ENCODE measurements at places on chromosomes 13 and 19.

- no peak for DNase-seq
These were observed 174.5 kb downstream of the URI1 start for GRCh38 chr19:30116530-30116929.

DNA sequence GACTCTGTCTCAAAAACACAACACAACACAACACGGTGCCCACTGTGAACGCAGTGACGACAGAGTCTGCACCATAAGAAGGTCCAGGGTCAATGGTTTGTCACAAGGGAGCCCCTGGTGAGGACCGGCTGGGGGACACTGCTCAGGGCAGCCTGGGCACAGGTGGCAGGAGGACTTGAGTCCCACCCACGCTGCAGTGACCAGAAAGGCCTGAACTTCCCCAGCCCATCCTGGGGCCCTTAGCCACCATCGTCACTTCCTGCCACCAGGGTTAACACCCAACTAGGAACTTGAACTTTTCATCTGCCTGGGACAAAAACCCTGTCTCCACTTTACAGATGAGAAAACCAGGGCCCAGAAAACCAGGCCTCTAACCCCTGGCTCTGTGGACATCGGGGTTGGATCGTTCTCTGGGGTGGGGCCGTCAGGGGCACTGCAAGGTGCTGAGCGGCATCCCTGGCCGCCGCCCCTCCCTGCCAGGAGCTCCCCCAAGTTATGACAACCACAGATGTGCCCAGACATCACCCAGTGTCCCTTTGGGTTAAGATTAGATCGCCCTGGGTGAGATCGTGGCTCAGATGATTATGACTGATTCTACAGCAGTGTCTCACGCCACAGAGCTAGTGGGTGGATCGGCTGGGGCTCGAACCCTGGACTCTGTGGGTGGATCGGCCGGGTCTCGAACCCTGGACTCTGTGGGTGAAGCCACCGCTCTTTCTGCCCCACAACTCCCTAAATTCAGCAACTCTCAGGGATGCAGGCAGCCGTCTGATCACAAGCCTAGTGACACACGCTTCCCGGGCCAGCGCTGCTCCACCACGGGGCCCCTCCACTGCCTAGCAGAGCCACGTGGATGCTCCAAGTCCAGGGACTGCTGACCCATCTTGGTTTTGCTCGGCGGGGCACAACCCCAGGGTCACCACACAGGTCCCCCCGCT is 14.0 kb downstream of the MOB3A start:
- DNase-seq: no peak

- DNase-seq: no peak
These were observed 60.9 kb downstream of the ATP8A2 start for GRCh38 chr13:25432691-25433090.

GRCh38 chr19:5356428-5356827 is 15.8 kb upstream of the PTPRS start:
- no peak for DNase-seq

DNA sequence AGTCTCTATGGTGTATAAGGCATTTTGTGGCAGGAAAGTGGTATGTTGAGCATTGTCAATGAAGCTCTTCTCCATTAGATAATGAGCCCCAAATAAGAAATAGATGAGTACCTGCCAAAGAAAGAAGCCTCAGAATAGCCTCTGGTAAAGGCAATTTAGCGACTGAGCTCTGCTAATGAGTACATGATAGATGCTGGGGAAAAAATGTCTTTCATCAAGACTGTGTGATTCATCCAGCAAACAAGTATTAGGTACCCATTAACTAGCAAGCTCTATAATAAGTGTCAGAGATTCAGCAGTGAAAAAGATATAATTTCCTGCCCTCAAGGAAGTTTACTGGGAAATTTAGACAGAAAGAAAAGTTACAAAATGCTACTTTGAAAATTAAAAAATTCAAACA is 294.6 kb downstream of the ITGBL1 start:
- no peak for DNase-seq

DNA sequence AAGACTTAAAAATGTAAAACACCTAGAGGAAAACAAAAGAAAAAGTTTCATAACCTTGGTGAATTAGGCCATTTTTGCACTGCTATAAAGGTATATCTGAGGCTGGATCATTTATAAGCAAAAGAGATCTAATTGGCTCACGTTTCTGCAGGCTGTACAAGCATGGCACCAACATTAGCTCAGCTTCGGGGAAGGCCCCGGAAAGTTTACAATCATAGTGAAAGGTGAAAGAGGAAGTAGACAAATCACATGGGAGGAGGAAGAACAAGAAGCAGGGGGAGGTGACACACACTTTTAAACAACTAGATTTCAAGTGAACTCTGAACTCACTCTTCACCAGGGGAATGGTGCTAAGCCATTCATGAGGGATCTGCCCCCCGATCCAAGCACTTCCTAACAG is 1358.5 kb upstream of the PCDH9 start:
- DNase-seq: no peak

DNA sequence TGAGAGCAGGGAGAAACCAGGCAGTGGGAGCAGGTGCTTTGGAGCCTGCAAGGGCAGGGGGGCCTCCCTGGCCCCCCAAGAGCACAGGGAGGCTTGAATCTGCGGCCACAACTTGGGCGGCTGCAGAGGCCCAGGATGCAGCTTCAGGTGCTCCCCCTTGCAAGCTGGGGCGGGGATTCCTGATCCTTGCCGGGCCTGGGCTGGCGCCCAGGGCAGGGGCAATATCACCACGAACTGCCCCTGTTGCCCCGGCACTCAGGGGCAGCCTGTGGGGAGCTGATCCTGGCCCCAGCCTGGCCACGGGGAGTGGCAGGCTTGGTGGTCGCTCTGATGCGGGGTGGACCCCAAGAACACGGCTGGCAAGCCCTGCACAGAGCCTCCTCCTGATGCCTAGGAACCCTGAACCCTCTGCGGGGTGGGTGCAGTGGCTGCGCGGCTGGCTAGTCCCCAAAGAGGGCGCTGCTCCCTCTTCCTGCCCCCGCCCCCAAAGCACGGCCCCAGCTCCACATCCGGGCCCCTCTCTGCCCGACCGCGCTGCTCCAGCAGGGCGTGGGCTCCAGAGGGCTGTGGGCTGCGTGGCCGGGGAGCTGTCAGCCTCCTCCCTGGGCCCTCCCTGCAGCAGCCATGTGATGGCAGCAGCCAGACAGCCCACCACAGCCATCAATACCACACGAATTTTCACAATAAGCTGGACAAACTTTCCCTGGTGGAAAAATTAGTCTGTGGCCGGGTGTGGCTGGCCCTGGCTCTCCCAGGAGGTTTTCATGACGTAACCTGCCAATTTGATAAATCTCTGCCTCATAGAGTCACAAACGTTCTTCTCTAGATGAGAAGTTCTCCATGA is 21.0 kb downstream of the TNFSF9 start:
- no peak for DNase-seq

- no peak for DNase-seq
These were observed 9.1 kb upstream of the CDC16 start for GRCh38 chr13:114225610-114226009.

GRCh38 chr13:95480131-95480545 is 72.4 kb upstream of the CLDN10 start:
- no peak for DNase-seq

DNA sequence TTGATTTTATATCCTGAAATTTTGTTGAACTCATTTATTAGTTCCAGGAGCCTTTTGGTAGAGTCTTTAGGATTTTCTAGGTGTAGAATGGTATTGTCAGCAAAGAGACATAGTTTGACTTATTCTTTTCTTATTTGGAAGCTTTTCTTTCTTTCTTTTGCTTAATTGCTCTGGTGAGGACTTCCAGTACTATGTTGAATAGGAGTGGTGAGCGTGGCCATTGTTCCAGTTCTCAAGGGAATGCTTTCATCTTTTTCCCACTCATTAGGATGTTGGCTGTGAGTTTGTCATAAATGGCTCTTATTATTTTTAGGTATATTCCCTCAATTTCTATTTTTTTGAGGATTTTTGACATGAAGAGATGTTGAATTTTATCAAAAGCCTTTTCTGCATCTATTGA is 182.2 kb upstream of the SPRY2 start:
- DNase-seq: no peak

- peak; percentile 6 for DNase-seq
These were observed 497.2 kb downstream of the DIAPH3 start for GRCh38 chr13:59666504-59666903.

GRCh38 chr19:33813391-33814101 is 16.9 kb downstream of the KCTD15 start:
- no peak for DNase-seq

DNA sequence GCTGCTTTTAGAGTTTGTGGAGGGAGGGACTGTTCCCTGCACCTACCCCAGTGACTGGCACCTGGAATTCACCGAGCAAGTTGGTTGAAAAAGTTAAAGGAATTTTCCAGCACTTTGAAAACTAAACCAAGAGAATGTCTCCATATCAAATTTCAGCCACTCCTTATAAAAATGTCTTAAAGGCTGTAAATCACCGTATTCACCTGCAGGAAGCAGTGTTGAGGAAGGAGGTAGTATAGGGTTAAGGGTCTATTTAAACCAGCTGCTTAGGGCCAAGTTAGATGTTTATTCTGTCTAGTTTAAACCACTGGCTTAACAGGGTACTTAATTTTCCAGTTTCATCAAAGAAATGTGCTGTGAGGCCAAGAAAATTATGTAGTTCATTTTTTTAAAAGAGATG is 3.8 kb upstream of the RAB20 start:
- no peak for DNase-seq

DNA sequence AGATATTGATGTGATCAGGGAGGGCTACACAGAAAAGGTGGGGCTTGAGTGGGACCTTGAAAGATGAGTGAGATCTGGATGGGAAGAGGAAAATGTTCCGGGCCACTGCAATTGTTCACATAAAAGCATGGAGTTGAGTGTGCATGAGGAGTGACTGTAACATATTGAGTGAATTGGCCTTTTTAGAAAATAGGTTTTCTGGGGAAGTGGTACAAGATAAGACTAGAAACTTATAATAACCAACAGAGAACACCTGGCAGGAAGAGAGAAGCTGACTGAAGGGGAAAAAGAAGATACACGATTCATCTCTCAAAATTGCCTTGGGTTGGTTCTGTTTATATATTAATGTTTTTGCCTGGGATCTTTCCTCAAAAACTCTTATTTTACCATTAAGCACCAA is 32.2 kb downstream of the SLC10A2 start:
- DNase-seq: no peak

DNA sequence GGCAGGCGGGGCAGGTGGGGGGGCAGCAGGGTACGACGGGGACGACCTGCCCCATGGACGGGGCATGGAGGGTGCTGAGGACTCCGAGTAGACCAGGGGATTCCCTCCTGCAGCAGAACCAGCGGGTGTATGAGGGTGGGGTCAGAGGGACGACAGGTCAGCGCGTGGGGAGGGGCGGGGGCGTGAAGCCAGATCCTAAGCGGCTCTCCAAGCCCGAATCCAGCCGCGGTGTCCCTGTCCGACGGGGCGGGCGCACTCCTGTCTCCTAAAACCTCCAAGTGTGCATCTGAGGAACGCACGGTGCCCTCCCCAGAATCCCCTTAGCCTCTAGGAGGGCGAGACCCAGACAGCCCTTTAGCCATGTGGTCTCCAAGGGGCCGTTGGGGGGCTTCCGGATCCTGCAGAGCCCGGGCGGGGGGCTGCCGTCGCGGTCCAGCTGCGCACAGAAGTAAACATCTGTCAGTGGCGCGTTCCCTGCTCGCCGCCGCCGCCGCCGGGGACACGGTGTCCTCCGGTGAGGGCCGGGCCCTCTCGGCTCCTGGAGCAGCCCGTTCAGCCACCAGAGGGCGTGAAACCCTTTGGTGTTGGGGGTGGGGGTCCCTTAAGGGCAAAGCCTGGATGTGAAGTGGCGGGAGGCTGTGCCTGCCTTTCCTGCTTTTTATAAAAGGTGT is 730 bp downstream of the NRTN start:
- no peak for DNase-seq

DNA sequence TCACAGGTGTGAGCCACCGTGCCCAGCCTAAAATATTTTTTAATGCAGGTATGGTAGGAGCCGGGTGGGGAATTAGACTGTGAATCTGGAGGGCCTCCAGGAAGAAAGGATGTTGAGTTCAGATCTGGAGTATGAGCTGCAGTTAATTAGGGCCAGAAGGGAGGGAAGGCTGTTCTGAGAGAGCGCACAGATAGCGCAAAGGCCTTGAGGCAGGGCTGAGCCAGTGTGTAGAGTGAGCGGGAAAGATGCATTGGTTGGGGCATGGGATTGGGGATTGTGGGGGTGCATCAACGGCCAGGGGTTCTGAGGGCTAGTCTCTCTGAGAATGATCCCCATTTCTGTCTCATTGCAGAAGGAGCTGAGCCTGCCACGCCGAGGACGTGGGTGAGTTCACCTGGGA is 9.7 kb downstream of the MAST3 start:
- no peak for DNase-seq

DNA sequence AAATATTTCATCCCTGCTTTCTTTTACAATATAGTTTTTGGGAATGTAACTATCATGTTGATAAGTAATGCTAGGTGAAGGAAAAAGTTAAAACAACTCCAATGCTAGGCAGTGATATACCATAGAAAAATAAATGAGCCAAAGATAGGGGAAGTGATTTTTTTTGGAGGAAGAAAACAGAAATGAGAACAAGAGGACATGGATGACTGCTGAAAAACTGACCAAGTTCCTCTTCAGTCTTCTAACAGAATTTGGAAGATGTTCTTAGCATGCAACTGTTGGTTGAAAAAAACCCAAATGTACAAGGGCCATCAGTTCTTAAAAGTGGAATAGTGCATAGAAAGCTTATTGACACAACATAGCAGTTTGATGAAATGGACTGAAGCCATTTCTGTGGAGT is 262.5 kb upstream of the STARD13 start:
- DNase-seq: no peak

DNA sequence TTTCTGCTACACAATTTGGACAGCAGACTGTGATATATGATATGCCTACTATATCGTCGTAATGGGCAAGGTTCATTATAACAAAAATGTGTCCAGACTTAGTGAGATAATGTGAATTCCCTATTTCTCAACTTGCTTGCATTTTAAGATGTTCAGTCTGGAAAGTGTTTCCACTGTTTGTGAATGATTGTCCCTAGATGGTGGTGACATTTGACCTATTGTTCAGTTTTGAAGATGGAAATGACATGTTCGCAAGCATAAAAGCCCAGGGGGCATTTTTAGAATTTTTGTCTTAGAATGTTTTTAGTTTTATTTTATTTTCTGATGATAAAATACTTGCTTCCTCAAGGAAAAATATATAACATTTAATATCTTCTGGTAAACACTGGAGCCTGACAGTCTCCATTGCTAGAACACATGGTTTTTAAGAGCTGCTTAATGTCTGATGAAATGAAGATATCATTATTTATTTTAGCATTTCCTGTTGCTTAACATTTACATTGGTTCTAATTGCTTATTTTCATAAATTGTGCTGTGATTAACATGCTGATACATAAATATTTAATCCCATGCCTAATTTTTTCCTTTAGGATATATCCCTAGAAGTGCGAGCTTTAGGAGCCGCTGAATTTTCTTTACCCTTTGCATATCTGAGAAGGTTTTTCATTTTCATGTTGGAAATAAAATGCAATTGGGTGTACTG is 27.1 kb downstream of the MBNL2 start:
- DNase-seq: no peak
